ENCODE measurements at places on chromosomes 5 and 9.

DNA sequence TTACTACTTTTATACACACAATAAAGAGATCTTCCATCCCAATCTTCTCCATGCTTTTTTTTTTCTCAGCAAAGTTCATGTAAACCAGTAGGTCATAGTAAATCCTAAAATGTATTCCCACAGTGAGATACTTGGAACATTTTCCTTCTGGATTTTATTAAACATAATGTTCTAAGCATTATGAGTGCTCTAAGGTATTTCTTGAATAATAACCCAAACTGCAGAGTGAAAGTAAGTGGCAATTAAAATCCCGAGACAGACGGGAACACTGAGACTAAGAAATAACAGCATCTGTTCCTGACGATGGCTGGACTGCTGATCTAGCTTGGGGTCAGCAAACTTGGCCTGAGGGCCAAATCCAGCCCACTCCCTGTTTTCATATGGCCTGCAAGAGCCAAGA is 359.8 kb downstream of the ARL15 start:
- no peak for DNase-seq

DNA sequence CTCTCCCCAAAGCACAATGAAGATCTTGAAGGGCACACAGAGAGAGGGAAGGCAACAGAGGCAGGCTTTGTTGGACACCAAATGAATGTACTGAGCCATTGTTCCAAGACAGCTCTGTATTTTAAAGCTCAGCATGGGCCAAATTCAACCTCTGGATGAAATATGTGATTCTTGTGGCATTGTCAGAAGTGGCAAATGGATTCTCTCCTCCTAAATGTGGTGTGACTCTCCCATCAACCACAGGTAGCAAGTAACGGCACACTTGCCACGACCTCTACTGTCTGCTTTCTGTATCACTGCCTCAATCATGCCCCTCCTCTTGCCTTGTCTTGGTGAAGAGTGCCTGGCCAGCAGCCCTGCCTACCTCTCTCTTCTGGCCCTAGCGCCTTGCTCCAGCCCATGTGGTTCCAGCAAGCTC is 6.1 kb upstream of the MOB3B start:
- no peak for DNase-seq

- no peak for DNase-seq
Observed at GRCh38 chr9:127384901-127385300, 12.1 kb upstream of the SLC2A8 start.

DNA sequence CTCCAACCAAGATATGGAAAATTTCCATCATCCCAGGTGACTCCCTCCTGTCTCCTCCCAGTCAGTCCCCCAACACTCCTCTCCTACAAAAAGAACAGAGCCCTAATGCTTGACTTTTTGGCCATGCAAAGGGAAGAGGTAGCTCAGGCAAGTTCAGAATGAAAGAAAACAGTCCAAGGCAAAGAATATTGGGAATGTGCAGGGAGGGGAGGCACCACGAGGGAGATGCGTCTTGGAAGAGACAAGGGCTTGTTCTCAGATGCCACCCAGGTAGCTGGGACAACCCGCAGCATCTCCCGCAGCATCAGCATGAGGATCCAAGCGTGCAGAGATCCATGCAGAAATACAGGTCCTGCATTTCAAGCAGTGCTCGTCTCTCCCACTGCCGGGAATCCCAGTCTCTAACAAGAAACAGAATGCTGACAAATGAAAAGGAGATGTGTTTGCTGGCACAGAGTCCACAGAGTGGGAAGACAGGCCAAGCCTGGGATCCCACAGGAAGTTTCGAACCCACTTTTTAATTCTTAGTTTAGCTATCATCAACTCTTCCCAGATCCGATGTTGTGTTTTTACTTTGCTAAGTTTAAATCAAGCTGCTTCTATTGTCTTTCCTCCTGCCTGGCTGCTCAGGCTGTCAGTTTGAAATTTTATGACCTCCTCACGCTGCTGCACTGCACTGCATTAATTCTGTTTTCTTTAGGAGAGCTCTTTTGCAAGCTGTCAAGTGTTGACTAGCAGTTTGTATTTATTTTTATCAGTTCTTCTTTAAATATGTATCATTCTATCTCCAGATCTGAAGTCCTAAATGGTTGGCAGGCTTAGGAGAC is 86.8 kb upstream of the OSMR start:
- peak; percentile 72 for DNase-seq

DNA sequence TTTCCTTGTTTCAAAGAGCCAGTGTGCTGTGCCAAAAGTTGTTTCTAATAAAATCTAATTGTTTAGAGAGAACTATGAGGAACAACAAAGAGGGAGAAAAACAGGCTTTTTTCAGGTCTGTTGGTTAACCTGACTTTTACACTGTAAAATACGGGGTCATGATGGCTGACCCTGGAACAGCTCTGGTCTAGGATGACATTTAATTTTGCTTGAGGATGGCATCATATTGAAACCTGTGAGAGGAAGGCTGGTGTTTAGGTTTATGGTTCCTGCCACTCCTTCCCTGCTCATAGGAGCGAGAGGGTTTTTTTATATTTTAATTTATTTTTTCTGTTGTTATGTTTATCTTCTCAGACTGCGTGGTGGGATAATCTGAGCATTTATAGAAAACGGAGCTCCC is 327.6 kb downstream of the KDM4C start:
- DNase-seq: no peak

GRCh38 chr9:93126151-93126781 is 7.8 kb downstream of the NINJ1 start:
- DNase-seq: no peak

DNA sequence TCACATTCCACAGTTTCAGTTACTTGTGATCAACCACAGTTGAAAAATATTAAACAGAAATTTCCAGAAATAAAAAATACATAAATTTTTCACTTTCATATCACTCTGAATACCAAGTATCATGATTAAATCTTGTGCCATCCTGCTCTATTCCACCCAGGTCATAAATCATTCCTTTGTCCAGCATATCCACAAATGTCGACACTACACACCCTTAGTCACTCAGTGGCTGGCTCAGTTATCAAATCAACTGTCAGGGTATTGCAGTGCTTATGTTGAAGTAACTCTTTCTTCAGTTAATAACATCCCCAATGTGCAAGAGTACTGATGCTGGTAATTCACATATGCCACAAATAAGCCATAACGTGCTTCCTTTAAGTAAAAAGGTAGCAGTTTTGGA is 115.7 kb downstream of the FBXL17 start:
- DNase-seq: no peak

- DNase-seq: no peak
Observed at GRCh38 chr5:172380987-172381643, 73.2 kb downstream of the SH3PXD2B start.

GRCh38 chr5:5421149-5421960 is 1.1 kb upstream of the ICE1 start:
- DNase-seq: no peak

DNA sequence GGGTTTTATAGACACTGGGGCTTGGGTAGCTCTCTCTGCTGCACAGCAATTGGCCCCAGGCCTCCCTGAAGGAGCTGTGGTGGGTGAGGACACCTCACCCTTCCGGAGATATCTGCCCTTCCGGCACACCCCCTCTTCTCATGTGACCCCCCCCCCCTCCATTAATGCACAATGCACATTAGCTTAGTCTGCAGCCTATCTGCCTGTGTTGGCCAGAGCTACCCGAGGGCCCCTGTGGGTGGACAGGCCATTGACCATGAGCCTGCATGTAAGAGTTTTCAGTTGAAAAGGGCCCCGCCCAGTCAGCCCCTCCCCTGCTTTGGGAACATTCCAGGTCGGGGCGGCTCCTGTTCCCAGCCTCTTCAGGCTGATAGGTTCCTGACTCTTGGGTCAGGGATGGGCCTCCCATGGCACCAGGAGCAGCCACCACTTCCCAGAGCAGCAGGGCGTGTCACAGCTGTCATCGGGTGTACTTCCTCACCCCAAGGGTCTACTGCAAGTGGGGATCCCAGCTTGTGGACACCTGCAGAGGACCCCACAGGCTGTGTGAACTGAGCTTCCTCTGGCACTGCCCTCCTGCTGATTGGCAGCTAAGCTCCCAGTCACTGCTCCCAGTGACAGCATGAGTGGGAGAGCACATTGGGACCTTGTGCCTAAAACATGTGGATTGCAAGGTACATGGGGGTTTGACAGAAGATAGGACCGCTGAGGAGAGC is 17.8 kb downstream of the PHF2 start:
- no peak for DNase-seq

DNA sequence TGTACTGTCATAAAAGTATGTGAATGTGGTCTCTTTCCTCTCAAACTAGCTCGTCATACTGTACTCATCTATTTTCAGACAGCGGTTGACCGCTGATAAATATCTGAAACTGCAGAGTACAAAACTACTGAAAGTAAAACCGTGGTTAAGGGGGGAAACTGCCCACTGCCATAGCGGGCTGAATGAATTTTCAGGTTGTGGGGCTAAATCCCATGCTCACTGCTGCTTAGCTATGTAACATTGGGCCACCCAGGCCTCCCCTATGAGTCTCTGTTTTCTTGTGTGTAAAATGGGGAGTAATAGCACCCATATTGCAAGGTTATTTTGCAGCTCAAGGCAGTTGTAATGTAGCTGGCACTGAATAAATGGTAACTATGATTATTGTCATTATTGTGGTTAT is 82.3 kb downstream of the MSX2 start:
- no peak for DNase-seq

- no peak for DNase-seq
Observed at GRCh38 chr5:159316519-159317383, 13.5 kb downstream of the IL12B start.

- no peak for DNase-seq
Observed at GRCh38 chr9:116774421-116775180, 87.5 kb downstream of the TRIM32 start.

DNA sequence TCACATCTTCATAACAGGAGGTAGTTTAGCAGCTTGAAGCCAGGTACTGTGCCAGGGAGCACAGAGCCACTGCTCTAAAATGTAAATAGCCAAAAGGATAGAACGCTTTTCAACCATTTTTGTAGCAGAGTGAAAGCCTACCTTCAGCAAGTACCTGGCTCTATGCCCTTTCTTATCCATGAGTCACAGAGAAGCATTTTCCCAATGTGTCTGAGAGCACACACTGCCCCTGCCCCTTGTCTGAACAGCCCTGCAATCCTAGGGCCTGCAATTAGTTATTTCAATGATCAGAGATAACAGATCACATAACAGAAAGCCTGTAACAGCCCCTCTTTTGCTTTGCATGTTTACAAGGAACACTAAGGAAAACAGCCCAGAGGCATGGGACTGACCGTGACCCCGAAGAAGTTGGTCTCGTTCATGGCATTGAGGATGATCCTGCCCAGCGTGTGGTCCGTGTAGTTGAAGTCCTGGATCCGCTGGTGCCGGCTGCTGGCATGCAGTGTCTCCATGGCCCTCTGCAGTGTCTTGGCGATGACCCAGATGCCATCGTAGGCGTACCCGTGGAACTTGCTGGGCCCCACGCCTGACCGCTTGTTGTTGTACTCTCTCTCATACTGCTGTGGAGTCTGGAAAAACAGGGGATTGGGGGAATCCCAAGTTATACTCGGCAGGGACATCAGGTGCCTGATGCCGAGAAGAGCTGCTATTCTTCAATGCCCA is 198.3 kb upstream of the TBC1D2 start:
- no peak for DNase-seq

GRCh38 chr9:112535811-112536210 is 49.2 kb downstream of the KIAA1958 start:
- DNase-seq: peak; percentile 42

- DNase-seq: no peak
Observed at GRCh38 chr9:3758816-3759576, 233.2 kb upstream of the RFX3 start.

GRCh38 chr9:30584559-30584958 is 1799.9 kb upstream of the ACO1 start:
- no peak for DNase-seq

- no peak for DNase-seq
Observed at GRCh38 chr9:127746959-127747569, 12.0 kb upstream of the TOR2A start.

- DNase-seq: no peak
Observed at GRCh38 chr9:1919229-1919628, 95.9 kb upstream of the SMARCA2 start.

GRCh38 chr5:106443746-106444145 is 1227.0 kb downstream of the EFNA5 start:
- no peak for DNase-seq

- DNase-seq: no peak
Observed at GRCh38 chr9:82082563-82082962, 94.0 kb downstream of the SPATA31D1 start.

DNA sequence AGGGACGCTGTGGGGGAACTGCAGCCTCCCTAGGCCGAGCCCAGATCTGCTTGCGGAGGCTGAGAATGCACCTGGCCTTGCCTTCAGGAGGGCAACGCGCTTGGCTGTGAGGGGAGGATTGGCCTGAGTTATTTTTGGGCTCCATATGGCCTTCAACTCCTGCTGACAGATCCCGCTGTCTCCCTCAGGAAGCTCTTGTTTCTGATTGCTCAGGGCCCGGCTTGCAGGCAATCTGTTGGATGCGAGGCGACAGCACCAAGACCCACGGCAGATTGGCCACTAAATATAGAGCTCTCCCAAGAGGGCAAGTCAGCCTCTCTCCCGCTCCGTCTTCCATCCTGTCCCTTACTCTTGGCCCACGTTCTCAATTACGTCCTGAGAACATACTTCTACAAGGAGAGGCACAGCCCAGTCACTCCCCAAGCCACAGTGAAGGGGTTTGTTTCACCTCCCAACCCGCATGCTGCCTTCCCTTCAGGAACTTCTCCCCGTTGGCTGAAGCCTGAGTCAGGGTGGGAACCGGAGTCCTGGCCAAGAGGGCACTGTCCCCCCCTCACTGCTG is 53.6 kb downstream of the RASGEF1C start:
- DNase-seq: no peak

All from fibroblast of skin of left quadriceps (primary cell).